ENCODE measurements at places on chromosomes 4 and X.

GRCh38 chrX:14363728-14364127 is 165.6 kb upstream of the GLRA2 start:
- DNase-seq = no peak

- DNase-seq = no peak
Measured at GRCh38 chr4:123869286-123870215, 473.0 kb downstream of the SPRY1 start.

DNA sequence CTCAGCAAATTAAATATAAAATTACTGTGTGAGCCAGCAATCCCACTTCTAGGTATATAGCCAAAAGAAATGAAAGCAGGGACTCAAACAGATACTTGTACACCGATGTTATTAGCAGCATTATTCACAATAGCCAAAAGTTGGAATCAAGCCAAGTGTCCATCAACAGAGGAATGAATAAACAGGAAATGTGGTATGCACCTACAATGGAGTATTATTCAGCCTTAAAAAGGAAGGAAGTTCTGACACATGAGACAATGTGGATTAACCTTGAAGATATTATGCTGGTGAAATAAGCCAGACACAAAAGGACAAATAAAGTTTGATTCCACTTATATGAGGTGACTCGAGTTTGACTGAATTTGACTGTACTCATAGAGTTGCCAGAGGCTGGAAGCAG is 108.3 kb upstream of the DUSP21 start:
- DNase-seq = no peak

DNA sequence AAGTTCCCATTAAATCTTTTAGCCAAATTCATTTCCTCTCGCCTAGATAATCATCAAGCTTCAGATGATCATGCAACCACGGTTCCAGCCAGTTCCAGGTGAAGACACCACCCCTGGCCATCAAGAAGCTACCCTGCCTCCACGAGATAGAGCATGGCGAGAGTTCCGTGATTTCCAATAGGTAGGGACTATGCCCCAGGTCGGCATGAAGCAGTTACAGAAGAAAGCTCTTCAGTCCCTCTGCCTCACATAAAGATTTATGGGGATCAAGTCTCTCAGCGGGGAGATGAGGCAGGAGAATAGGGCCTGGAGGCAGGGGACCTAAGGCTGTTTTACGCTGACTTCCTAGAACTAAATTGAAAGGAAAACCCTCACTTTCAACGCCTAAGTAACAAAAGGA is 183.9 kb downstream of the OR13H1 start:
- DNase-seq = no peak

- DNase-seq = no peak
Measured at GRCh38 chr4:153622778-153623240, 61.3 kb upstream of the TLR2 start.

- DNase-seq = no peak
Measured at GRCh38 chr4:168514249-168514852, 17.5 kb downstream of the PALLD start.
